Adrenal gland (tissue), 19 donors: ENCODE measurements at places on chromosomes 6 and 20. TPM values are rescaled to one million over a fixed set of nuclear protein-coding genes. Genes with fewer than 3 reads are reported as not detected.

The GTSF1L gene
- polyA plus RNA-seq: not detected

The SNAI1 gene
- 13.2 TPM for polyA plus RNA-seq

The NHLRC1 gene
- polyA plus RNA-seq: 0.88 TPM

The SOX18 gene
- 16.2 TPM for polyA plus RNA-seq

The GJA1 gene
- 805 TPM for polyA plus RNA-seq

The SLC32A1 gene
- 0.24 TPM for polyA plus RNA-seq

The TFAP2D gene
- not detected for polyA plus RNA-seq

The TPD52L1 gene
- polyA plus RNA-seq: 226 TPM

The PRSS35 gene
- polyA plus RNA-seq: 2.6 TPM

The ARMH2 gene
- polyA plus RNA-seq: not detected

The LPIN3 gene
- polyA plus RNA-seq: 49.7 TPM

The MUC22 gene
- polyA plus RNA-seq: not detected

The SCUBE3 gene
- 1.6 TPM for polyA plus RNA-seq

The C20orf141 gene
- not detected for polyA plus RNA-seq

The MRAP2 gene
- polyA plus RNA-seq: 4.7 TPM

The LTB gene
- polyA plus RNA-seq: 4.8 TPM

The LTV1 gene
- 25.9 TPM for polyA plus RNA-seq

The CGA gene
- polyA plus RNA-seq: not detected

The PSMB8 gene
- polyA plus RNA-seq: 137 TPM

The XKR7 gene
- 0.07 TPM for polyA plus RNA-seq

The SMLR1 gene
- polyA plus RNA-seq: not detected

The SLC13A3 gene
- 1.9 TPM for polyA plus RNA-seq

The JAG1 gene
- polyA plus RNA-seq: 7.9 TPM

The CPNE5 gene
- 2.2 TPM for polyA plus RNA-seq

The NRM gene
- polyA plus RNA-seq: 24.9 TPM

The TFAP2C gene
- polyA plus RNA-seq: 0.27 TPM
